ENCODE measurements at places on chromosomes 13 and 19.

- no peak for DNase-seq
Measured at GRCh38 chr19:35355791-35356460, 2.3 kb upstream of the FFAR3 start.

DNA sequence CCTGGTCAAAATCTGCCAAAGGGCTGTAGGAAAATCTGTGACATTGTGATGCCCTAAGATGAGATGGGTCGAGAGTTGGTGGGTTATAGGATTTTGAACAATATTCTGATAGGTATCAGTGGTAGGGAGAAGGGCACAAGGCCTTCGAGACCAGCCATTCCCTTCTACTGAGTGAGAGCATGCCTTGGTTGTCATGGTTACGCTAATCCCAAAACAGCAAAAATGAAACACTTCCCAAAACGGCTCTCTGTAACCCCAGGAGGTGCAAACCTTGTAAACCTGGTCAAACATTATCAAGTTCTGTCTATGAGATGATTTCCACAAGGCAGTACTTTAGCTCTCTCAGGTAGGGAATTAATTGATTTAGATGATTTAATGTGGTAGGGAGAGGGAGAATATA, 158.7 kb upstream of the RNF113B start:
- no peak for DNase-seq

DNA sequence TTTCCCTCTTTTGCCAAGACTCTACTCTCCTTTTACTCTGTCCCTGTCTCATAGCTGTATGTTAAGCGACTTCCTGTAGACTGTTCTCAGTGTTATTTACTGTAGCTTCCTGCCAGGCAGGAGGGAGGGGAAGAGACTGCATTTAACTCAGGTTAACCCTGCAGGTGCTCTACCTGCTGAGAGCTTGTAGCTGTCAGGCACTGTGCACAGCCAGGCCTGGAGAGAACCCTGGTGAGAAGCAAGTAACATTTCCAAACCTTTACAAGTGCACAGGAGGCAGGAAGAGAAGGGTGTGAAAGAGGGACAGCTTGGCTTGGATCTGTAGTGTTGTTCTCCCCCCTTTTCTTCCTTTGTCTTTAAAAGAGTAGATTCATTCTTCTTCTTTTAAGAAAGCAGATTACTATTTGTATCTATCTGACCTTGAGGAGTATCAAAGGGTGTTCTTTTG, 167.1 kb downstream of the LMO7 start:
- DNase-seq = no peak

- no peak for DNase-seq
Measured at GRCh38 chr13:70203661-70204229, 95.5 kb upstream of the KLHL1 start.

GRCh38 chr19:4206818-4207484, 22.4 kb upstream of the EBI3 start:
- no peak for DNase-seq

DNA sequence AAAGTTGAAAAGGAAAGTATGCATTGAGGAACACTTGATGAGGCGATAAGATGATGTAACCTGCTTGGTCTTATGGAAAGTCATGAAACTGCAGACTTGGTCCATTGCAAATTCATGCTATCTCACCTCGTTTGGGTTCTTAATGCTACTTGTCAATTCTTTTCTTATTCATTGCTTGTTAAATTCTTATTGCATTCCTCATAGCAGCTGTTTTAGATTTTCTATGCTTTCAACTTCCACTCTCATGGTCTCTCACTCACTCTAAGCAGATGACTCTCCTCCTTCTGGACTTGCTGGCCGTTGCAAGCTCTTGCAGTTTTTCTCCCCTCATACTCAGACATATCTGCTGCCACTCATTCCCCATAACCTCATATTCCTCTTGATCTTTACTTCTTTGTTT, 67.8 kb upstream of the CSNK1A1L start:
- no peak for DNase-seq

DNA sequence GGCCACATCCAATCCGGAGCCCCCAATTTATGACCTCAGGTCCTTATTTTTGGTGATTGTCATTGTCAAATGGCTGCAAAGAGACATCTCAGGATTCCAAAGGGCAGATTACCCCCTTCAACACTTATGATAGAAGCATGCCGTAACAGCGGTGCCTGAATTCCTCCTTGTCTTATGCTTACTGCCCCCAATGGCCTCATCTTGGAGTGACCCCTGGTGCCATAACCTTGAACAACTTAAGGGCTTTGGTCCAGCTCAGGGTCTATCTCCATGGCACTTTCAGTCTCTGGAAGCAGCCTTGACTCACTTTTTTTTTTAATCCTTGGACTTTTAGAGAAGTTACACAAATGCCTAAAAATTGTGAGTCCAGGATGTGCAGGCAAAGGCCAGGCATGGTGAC, 171.6 kb upstream of the ZNF507 start:
- no peak for DNase-seq

DNA sequence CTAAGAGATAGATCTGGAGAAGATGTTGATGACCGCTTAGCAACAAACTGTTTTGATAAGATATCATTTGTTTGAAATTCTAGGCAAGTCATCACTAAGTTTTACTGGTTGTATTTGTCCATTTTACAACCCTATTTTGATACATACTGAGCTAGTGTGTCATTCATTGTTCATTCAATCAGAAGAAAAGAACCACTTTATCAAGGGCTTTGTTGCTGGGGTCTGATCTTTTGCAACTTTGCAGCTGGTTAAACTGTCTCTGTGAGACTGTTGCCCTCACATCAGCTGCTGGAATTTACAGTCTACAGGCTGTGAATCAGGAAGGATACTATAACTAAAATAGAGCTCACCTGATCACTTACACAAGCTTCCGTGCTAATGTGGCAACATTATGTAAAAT, 290.5 kb downstream of the RFC3 start:
- DNase-seq = no peak

- no peak for DNase-seq
Measured at GRCh38 chr19:41792513-41793413, 3.6 kb upstream of the CEACAM3 start.

DNA sequence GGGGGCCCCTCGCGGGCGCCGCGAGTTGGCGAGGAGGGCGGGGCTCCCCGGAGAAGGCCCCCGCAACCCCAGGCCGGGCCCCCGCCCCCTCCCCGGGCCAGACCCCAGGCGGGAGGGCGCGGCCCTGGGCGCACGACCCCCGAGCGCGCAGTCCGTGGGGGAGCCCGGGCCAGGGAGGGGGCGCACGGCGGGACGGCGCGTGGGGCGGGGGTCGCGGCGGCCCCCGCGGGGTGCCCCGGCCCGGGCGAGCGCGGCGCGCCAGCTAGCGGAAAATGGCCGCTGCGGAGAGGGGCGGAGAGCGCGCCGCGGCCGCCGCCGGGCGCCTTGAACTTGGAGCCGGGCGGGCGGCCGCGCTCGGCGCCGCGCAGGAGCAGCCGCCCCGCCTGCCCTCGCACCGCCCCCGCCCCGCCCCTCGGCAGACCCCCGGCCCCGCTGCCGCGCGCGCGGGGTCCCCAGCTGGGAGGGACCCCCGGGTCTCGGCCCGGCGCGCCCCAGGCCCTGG, 6.4 kb upstream of the NFIC start:
- DNase-seq = no peak

DNA sequence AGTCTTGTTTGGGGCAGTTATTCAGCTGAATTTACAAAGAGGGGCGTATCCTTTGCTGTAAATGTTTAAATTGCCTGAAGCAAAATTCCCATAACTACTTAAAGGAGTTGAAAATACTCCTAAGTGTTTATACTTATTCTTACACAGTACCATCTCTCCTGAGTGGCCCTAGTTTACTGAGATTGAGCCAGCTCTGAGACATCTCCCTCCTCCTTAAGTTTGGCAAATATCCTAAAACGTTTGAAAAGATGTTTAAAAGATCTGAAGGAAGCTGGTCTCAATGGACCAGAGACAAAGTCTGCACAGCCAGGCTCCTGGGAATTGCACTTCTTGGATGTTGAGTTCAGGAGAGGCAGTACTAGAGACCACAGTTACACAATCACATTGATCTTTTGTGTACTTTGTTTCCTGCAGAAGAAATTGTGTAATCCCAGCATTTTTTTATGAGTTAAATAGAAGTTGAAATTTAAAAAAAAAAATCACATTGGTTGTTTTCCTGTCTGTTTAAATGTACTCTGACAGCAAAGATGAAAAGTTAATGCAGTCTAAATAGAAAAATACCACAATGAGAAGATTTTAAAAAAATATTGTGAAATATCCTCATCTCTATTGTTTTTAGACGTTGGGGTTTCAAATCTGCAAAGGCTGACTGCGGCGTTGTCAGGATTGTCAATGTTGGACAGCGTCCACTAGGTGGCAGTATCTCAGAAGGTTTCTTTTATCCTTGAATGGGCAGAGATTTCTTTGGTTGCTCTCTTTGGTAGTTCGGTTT, 20.7 kb downstream of the TNFSF11 start:
- no peak for DNase-seq

DNA sequence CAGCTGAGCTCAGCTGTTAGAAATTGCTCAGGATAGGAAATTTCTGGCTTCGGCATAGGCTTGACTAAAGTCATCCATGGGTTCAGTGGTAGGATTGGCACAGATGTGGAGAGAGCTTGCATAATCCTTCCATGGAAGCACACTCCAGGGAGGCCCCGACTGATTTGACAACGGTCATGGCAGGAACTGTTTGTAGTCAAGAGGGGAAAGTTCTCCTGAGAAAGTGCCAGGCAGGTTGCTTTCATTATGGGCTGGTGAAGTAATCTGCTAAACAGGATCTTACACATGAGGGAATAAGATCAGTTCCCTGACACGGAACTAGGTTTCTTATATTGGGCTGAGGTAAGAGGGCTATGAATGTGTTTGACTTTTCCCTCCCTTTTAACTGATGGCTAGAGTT, 120.1 kb downstream of the RGCC start:
- no peak for DNase-seq

DNA sequence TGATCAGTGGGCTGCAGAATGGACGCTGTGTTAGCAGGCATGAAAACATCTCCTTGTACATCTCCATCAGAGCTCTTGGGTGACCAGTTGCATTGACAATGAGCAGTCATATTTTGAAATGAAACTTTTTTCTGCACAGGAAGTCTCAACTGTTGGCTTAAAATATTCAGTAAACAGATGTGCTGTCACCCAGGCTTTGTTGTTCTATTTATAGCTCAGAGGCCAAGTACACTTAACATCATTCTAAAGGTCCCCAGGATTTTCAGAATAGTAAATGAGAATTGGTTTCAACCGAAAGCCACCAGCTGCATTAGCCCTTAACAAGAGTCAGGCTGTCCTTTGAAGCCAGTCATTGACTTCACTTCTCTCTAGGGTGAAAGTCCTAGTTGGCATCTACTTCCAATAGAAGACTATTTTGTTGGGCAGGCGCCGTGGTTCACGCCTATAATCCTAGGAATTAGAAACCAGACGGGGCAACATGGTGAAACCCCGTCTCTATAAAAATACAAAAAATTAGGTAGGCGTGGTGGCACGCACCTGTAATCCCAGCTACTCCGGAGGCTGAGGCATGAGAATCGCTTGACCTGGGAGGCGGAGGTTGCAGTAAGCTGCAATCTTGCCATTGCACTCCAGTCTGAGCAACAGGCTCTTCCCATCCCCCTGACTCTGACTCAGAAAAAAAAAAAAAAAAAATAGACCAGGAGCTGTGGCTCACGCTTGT, 7.9 kb upstream of the PDE4A start:
- DNase-seq = no peak

DNA sequence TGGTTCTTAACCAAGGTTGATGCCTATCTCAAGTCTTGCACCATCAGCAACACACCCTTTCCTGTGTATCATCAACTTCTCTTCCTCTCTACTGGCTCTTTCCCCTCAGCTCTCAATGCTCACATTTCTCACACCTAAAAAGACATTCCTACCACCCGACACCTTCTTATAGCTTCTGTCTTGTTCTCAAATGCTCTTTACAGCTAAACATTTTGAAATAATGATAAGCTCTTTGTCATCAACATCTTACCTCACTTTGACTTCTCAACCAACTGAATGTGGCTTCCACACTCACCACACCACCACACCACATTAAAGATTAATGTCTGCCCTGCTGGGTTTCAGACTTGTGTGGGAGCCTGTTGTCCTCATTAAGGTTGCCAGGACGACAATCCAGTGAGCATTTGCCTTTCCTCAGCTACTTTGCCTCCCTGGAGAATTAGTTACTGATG, 67.8 kb downstream of the RXFP2 start:
- DNase-seq = no peak

- DNase-seq = no peak
Measured at GRCh38 chr13:43936647-43937046, 56.9 kb downstream of the LACC1 start.

- DNase-seq = no peak
Measured at GRCh38 chr13:60210510-60211330, 47.0 kb upstream of the DIAPH3 start.

DNA sequence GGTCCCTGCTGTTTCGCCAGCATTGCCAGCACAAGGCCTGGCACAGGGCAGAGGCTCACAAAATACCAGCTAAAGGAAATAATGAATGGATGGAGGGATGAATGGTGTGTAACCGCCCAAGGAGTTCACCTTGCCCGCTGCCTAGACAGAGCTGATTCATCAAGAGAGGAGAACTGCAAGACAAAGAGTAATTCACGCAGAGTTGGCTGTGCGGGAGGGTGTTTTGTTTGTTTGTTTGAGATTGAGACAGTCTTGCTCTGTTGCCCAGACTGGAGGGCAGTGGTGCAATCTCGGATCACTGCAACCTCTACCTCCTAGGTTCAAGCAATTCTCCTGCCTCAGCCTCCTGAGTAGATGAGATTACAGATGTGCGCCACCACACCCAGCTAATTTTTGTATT, 3.0 kb downstream of the OPA3 start:
- no peak for DNase-seq

DNA sequence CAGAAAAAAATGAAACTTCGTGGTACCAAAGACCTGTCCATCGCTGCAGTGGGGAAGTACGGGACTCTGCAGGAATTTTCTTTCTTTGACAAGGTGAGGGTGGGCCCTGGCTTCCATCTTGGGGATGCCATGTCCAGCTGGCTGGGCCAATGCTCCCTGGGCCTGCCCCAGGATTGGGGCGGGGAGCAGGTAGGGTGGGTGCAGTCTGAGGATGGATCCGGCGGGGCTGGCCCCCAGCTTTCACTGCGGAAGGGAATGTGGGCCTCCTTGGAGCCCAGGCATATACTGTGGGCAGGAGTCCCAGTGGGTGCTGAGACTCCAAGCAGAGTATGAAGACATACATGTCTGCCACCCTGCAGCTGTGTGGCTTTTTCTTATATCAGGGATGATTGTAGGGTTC, 23.9 kb downstream of the SIN3B start:
- no peak for DNase-seq

- DNase-seq = no peak
Measured at GRCh38 chr13:98285317-98285716, 108.2 kb upstream of the RNF113B start.
